Stimulated activated CD8-positive, alpha-beta memory T cell treated with anti-CD3 and anti-CD28 coated beads, Interleukin-2, amount 100 ng/mL, for 1 hour (primary cell): ENCODE measurements at places on chromosomes 5 and 9.

DNA sequence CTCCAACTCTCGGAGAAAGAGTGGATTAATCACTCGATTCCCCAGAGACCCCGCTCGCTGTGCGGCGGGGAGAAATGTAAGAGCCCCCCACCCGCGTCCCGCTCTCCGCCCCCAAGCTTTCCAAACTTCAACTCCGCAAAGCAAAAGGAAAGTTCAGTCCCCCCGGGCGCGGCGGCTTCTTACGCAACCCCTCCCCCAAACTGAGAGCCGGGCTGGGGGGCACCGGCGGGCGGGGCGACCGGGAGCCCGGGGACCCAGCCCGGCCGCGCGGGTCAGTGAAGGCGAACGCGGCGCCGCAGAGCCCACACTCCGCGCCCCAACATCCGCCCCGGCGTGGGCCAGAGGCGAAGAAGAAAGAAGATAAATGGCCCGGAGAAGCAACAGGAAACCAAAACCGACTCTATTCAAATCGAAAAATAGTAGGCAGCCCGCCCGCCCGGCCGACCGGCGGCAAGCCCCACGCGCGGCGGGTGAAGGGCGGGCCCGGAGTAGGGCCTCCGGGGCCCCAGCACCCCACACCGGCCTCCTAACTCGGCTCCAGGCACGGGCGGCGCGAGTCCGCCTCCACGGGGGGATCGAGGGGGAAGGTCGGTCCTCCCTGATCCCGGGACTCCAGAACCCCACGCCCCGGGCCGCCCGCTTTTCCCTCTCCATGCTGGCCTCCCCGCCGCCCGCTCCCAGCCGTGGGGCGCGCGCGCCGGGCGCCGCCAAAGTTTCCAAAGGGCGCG lies 720 bp downstream of the NOTCH1 start:
- no peak for DNase-seq

GRCh38 chr5:56161927-56162326 lies 71.2 kb downstream of the ANKRD55 start:
- no peak for DNase-seq

DNA sequence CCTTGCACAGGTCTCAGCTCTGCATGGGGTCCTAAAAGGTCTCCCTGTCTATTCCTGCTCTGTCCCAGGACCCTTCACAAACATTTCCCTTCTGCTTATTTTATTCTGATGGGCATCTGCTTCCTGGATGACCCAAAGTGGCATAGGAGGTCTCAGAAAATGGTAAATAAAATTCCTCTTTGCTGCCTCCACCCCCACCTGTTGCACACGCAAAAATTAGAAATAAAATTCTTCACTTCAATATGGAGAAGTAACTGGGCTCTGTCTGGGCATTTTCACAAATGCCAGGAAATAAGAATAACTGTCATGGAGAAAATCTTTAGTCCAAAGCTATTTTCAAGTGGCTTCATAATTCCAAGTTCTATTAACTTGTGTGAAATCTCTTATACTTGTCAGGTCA lies 106.6 kb upstream of the MAP1B start:
- no peak for DNase-seq

DNA sequence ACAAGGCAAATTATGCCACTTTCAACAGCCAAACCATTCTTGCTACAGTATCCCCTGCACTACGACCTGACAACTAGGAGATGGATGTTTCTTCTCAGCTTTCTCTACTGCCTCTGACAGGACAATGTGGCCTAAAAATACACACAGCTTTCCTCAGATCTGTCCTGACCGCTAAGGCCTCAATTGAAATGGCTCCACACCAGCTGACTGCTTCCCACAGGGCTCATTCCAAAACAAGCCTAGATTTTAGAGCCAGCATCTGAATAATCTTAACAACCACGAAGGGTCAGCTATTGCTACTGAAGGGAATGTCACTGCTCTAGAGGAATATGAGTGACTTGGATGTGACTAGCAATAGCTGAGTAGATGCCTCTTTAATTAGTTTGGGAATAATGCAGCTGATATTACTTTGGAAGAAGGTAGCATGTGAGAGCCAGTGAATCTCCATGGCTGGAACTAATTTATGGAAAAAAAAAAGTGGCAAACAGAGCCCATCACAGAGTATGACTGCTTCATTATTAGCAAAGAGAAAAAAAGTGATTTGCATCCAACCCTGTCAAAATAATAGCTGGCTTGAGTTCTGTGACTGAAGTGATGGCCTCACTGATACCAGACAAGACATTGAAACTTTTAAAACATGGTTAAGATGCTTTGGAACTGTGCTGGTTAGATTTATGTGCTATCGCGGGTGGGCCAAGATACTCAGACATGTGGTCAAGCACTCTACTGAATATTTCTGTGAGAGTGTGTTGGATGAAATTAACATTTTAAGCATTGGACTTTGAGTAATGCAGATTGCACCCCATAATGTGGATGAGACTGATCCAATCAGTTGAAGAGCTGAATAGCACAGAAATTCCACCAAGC lies 450.2 kb downstream of the NR2F1-AS1 start:
- no peak for DNase-seq

GRCh38 chr5:89968958-89969381 lies 440.6 kb downstream of the CETN3 start:
- no peak for DNase-seq

DNA sequence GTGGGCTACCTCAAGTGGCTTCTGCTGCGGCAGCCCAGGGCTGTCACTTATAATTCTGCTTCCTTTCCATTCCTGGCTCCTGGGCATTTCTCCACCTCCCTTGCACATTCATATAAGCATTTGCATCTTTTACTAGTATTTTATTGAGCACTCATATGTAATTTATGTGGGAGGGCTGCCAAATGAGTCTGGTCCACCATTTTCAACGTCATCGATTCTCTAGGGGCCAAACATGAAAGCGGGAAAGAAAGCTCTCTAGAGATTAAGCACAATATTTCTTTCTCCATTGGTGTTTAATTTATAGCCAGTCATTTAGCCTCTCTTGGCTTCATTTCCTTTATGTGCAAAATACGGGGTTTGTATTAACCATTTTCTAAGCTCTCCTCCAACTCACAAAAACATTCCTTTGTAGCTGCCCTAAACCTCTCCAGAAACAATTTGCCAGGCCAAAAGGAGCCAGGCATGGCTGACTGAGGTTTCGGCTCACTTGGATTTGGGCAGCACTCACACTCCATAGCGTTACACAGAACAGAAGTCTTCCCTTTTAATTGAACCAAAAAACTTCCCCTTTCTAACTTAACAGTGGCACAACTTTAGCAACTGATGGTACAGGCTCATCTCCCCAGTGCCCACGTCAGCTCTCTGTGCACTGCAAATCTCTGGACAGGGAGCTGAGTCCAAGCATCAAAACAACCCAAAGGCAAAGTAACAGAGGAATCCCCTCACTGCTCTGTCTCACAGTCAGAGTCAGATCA lies 183.5 kb downstream of the ROR2 start:
- DNase-seq = no peak

DNA sequence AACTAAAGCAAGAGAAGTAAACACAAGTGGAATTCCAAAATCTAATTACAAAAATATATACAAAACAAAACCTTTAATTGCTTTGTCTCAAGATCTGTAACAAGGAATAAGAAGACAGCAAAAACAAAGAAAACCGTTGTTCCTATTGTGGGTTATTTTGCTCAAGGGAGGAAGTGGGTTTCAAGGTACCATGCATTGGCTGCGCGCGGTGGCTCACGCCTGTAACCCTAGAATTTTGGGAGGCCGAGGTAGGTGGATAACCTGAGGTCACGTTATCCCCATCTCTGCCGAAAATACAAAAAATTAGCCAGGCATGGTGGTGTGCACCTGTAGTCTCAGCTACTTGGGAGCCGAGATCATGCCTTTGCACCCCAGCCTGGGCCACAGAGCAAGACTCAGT lies 12.1 kb upstream of the IQGAP2 start:
- no peak for DNase-seq

DNA sequence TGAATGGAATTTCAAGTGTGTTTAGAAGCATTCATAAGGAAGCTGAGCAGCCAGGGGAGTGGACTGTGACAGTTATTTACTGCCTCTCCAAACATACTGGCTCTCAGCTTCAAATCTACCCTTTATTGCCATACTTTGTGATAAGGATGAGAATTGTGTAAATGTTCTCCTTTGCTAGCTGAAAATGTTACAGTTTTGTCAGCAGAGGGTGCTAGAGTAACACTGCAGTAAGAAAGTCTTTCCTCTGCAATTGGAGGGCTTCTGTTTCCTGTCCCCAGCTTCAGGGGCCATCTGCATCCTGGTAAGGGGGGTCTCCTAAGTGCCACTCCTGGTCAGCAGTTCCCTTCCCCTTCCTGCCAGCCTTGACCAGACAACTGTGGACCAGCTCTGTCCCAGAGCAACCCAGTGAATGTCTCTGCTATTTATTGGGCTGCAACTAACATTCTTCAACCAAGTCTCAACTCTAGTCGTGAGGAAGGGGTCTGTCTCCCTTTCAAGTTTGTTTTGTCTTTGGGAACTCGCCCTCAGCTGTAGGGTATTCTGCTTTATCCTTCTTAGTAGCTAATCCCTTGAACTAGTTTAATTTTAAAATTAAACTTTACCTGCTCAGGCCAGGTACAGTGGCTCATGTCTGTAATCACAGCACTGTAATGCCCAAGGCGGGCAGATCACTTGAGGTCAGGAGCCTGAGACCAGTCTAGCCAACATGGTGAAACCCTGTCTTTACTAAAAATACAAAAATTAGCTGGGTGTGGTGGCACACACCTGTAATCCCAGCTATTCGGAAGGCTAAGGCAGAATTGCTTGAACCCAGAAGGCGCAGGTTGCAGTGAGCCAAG lies 45.3 kb downstream of the RAPGEF6 start:
- no peak for DNase-seq
